ENCODE measurements at places on chromosomes 5 and 9.

DNA sequence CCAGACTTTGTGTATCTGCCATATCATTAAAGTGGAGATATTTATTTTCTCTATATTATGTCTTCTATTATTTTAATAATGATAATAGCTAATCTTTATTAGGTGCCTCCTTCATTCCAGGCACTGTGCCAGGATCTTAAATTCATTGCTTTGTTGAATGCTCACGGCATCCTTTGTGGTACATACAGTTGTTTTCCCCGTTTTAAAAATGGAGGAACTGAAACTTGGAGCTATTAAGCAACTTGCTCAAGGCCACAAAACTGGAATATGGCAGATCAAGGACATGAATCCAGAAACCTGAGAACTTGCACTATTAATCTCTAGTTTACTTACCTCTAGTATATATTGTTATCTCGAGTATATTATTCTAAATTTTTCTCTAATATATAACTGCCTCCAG, 41.5 kb upstream of the PPP3R2 start:
- no peak for DNase-seq

GRCh38 chr9:4667681-4668080, 1.4 kb upstream of the SPATA6L start:
- no peak for DNase-seq

DNA sequence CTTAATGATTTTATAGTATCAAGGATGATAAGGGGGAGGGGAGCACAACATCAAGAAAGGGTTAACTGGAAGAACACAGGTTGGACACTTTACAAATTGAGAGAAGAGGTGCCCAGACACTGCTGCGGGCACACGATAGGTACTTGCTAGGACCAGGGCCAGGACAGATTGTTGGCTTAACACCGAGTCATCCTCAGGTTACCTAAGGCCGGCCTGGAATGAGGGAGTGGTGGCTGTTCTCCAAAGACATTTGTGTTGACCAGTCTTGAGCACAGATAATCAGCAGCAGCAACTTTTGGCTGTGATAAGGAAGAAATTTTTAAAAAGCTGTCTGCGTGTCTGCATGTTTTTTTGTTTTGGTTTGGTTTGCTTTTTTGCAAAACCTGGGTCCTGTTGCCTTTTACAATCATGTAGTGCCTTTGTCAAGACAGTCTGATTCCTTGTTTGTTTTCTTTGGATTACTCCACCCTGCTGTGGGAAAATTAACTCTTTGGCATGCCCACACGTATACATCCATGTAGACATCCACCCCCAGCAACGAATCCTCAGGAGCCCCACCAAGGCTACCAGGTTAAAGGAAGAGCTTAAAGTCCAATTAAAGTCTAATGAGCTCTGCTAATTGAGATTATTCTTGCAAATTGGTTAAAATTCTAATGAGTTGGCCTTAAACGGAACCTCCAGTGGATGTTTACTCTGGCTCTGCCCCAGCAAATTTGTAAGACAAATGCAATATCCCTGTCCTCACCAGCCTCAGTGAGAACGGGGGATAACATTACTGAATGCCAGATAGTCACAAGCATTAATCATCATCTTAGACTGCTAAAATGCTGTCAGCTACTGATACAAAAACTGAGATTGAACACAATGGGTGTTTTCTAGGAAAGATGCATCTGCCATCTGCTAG, 382.3 kb downstream of the ACTL7B start:
- DNase-seq, result no peak

- DNase-seq, result no peak
Measured at GRCh38 chr9:116724123-116724522, 37.0 kb downstream of the TRIM32 start.

DNA sequence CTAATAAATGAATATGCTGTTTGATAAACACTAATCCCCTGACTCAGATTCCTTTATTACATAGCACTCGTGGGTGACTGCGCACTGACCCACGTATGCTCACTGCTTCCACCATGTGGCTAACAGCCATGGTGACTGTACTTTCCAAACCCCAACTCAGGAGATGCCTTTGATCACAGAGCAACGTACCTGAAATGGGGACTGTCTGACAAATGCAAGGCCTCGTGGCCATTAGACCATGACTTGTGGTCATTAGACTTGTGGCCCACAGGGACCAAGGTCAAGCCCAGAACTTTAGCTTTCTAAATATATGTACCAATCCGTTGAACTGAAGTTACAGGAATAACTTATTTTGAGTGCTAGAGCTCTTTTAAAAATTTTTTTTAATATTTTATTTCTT, 46.6 kb downstream of the CYFIP2 start:
- peak; percentile 43 for DNase-seq

GRCh38 chr9:98326459-98327248, 71.2 kb upstream of the TBC1D2 start:
- no peak for DNase-seq

DNA sequence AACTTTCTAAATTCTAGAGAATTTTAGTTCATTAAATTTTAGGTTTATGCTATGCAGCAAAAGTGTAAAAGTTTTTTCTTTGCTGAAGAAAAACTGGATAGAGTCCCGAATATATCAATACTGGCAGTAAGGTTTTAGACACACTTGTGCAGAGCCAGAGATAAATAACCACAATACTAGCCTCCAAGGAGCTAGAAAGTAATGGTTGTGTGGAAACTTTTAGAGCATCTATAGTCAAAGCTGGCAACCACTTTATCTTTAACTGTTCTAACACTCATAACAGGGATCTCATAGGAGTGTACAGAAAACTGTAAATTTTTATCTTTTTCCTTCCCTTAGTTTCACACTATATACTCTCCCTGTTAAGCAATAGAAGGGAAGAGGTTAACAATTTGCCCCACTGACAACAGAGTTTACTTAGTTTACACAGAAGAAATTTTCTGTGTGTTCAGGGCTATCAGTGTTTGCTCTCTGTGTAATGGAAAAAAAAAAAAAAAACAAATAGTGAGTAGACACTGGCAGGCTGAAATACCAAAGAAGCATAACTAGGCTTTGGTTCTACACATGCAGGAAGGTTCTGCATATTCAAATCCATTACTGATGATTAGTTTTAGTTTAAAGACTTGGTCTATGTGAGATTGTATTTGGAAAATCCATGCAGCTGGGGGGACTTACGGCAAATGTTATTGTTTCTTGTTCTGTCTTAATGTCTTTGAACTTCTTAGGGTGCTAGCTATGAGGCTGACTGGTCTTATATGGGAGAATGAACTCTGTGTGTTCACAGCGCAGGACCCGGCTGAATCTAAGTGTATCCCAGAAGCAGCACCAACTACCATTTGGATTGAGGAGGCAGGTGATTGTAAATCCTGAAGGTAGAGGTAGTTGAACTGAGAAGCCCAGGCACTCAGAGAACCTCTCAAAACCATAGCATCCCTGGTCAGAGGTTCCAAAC, 187.6 kb downstream of the PCSK1 start:
- DNase-seq, result no peak

- DNase-seq, result no peak
Measured at GRCh38 chr5:3099526-3099925, 348.0 kb upstream of the IRX2 start.

GRCh38 chr5:72063219-72063819, 44.0 kb upstream of the MAP1B start:
- no peak for DNase-seq

GRCh38 chr5:7391215-7391614, 4.7 kb upstream of the ADCY2 start:
- no peak for DNase-seq

- DNase-seq, result no peak
Measured at GRCh38 chr5:34045023-34045422, 2.0 kb upstream of the C1QTNF3 start.

- no peak for DNase-seq
Measured at GRCh38 chr9:134192311-134192950, 28.1 kb upstream of the RNU6ATAC start.

- DNase-seq, result no peak
Measured at GRCh38 chr9:74379718-74380117, 117.4 kb upstream of the RORB start.

DNA sequence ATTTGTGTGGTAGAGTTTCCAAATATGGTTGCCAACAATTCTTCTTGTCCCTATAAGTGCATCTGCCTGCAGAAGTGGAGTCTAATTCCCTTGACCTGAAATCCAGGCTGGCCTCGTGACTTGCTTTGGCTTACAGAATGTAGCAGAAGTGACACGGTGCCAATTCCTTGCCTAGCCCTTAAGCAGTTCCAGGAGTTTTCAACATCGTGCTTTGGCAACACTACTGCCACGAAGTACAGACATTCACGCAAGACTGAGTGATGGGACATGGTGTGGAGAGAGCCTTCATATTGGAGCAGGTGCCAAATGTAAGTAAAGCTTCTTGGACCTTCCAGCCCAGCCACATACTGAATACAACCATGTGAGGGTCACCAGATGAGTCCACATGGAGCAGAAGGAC, 92.9 kb upstream of the NEK6 start:
- no peak for DNase-seq

- no peak for DNase-seq
Measured at GRCh38 chr9:112554516-112554915, 67.9 kb downstream of the KIAA1958 start.

DNA sequence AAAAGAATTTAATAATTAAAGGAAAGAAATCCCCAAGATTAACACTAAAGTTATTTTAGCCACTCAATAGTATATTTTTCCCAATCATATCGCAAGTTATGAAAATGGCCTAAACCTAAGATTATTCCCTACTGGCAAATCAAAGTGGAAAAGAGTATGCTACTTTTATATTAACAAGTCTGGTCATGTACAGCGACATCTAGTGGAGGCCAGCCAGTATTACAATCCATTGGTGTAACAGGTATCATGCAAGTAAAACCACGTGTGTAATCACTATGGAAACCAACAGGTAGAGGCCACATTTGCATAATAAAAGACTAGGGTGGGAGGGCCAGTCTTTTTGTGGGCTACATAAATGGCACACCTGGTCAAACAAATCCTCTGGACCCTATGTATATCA, 976.4 kb upstream of the CDH9 start:
- no peak for DNase-seq

DNA sequence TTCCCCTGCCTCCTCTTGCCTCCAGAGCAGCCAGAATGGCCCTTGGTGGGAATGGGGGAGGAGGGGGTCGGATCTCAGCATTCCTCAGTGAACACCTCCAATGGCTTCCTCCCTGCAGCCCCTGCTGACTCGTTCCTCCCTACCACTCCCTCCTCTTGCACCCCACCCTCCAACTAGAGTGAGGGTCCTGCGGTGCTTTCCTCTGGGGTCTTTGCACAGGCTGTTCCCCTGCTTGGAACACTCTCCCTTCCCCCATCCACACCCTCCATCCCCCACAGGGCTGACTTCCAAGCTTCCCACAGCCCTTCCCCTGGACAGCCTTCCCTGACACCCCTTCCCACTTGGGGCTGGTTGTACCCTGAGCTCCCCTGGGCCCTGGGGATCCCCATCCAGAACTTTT, 70.4 kb upstream of the NEK6 start:
- DNase-seq, result no peak

DNA sequence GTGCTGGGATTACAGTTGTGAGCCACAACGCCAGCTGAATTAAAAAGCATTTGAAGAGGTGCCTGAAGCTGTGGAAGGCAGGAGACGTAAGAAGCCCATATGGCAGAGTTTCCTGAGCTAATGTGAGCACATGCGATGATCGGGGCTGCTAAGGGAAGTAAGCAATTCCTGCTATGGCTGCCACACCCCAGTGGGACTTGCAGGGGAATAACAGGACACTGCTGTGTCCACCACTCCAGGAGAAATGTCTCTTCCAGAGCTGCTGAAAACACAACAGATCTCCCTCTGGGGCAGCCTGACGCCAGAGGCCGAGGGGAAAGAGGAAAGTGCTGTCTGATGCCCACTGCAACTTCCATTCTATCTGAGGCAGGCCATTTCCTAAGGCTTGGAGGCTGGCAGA, 46.2 kb upstream of the ANKRD55 start:
- no peak for DNase-seq

DNA sequence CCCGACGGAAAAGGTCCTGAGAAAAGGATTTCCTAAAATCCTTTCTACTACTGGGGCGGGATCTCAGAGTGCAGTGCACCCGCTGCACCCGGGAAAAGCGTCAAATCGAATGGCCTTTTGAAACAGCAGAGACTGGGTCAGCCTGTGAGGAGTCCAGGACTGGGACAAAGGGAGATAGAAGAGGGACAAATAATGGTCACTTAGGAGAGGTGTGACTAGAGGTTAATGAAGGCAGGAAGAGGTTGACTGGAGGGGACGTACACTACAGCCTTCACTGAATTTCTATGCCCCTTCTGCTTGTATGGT, 1.5 kb downstream of the PLPPR1 start:
- no peak for DNase-seq

- no peak for DNase-seq
Measured at GRCh38 chr9:121895818-121896544, 197.1 kb downstream of the TTLL11 start.

- DNase-seq, result no peak
Measured at GRCh38 chr9:18891946-18892670, 140.9 kb downstream of the SAXO1 start.

DNA sequence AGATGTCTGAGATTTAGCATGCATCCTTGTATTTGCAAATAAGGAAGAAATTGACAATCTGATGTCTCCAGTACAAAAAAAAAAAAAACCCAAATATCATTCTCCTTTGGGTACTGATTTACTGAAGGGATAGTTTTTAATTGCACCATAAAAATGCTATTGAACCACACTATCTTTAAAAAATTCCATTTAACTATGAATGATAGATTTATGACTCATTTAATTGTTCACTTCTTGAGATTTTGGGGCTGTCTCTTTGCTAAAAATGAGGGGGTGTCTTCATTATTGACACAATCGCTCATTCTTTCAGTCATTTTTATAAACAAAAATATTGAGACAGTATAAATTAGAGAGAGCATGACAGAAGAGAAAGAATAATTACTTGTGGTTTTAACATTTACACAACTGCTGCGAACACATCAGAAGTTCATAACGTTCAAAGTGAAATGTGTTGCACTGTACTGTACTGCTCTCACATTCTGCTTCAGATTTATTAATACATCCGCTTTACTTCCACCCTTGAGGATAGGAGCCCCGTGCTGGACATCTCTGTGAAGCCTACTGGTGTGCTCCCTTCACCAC, 142.3 kb downstream of the MEF2C start:
- no peak for DNase-seq

- no peak for DNase-seq
Measured at GRCh38 chr5:59745415-59745863, 148.1 kb downstream of the PDE4D start.

Measured in stimulated activated CD4-positive, alpha-beta T cell treated with anti-CD3 and anti-CD28 coated beads, Interleukin-12 subunit alpha, Interleukin-12 subunit beta, amount 100 ng/mL, for 24 hours (primary cell).